ENCODE measurements at places on chromosomes 5 and 9. TPM values are rescaled to one million over a fixed set of nuclear protein-coding genes. Genes with fewer than 3 reads are reported as not detected.

DNA sequence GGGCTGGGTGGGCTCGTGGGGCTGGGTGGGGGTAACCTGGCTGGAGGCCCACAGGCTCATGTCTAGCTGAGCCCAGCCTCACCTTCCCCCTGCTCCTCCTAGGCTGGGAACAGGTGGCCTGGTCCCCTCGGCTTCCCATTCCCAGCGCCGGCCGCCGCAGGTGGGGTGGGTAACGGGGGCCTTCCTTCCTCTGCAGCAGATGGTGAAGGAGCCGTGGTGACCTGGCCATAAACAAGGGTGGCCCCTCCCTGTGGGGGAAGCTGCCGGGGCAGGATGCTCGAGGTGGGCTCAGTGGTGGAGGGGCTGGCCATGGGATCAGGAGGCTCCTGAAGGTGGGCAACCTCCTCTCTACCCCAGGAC lies 41.0 kb upstream of the EGFL7 start:
- DNase-seq: no peak

DNA sequence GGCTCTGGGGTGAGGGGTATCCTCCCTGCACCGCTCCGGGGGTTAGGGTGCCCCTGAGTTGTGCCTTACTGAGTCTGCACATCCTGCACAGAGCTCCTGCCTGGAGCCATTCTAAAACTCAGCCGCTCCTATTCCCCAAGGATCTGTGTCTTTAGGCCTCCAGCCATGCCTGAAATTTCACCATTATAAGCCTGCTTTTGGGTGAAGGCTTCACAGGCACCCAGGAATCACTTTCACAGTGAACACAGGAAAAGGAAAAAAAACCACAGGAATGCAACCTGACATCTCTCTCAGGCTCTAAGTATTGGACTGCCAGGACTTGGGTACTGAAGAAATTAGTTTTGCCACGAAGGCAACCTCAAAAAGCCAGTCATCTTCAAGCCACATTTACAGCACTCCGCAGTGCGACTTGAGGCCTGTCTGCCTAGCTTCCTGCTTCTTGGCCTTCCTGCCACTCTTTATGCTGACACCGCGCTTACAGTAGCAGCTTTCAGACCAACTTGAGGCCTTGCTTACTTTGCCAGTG lies 30.9 kb downstream of the GALNT10 start:
- DNase-seq: peak; percentile 49

DNA sequence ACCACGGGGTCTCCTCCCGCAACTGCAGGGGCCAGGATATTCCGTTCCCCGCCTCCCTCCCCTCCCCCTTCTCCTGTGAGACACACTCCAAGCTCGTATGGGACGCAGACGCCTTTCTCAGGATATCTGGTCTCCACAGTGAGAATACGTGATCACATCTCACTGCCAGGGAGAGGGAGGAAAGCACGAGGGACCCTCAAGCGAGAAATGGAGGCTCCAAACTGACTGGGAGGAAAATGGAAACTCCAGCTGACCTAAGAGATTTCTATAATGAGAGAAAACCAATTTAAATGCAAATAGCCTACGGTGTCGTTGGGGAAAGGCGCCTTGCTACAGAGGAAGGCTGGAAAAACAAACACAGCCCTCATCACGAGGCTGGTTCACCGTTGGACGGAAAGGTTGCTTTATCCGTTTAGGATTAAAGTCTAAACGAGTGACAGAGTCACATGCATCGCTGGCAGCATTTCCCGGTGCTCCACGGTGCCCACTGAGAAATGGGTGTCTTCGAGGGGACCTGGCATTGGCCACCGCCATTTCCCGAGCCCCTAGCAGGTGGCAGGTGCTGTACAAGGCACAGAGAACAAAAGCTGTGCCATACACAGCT lies 116.9 kb upstream of the CPEB4 start:
- DNase-seq: no peak

DNA sequence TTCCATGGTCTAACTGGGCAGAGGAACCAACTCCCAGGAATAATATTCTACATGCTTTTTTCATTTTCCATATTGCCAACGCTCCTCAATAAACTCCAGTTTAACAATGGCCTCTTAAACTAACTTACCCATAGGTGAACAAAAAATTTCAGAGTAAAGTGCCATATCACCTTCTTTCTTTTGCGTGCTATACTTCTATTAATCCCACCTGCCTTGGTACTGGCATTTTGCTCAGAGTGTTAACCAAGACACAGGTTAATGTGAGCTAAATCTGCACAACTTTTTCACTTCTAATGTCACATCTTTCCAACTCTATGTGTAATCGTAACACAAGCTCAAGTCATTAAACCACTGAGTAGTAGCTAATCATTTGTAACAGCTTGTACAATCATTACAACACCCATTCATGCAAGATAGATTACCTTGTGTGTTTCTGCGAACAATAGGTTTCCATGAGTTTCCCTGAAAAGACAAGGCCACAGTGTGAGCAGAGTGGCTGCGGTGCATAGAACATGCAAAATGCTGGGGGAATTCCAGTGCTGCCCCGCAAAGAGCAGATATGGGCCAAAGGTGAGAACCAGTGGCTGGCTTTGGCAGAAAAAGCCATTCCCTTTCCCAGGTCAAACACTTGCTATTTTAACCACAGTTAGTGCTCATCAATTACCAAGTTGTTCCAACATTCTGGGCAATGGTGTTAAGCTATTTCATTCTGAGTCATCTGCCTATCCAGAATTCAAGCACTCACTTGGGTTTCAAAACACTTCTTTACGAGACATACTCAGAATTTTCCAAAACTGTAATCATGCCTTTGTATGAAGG lies 42.8 kb downstream of the TIMD4 start:
- peak; percentile 54 for DNase-seq

The NR2F1-AS1 gene
- not detected for polyA plus RNA-seq

The PIGO gene
- polyA plus RNA-seq: 27.8 TPM

The MAP1B gene
- polyA plus RNA-seq: 0.15 TPM

The SPAAR gene
- not detected for polyA plus RNA-seq
